ENCODE measurements at places on chromosomes 12 and 14.
A peak's percentile ranks its signal among the peaks of the same experiment; 100 is the strongest.

- DNase-seq = peak; percentile 32
Measured at GRCh38 chr12:57549909-57550640, at the start of gene KIF5A. TSS of gene KIF5A (plus strand) at chr12:57550044. CDS start at chr12:57550272, 228 bp downstream.

GRCh38 chr12:39931857-39932256 is 174.0 kb downstream of the SLC2A13 start:
- DNase-seq = no peak

DNA sequence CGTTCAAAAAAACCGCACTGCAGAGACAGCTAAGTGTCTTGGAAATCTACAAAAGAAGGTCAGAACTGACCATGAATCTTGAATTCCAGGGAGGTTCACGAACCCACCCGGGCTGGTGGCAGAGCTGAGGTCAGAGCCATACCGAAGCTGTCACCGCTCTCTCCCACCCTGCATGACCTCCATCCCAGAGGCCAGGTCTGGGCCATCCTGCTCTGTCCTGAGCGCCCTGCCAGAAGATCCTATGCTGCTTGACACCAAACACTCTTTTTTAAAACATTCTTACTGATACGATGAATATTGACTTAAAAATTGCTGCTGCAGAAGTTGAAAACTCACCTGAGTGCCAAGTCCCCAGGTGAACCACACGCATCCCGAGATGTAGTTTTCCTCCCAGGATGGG is 329.1 kb upstream of the FKBP4 start:
- no peak for DNase-seq

DNA sequence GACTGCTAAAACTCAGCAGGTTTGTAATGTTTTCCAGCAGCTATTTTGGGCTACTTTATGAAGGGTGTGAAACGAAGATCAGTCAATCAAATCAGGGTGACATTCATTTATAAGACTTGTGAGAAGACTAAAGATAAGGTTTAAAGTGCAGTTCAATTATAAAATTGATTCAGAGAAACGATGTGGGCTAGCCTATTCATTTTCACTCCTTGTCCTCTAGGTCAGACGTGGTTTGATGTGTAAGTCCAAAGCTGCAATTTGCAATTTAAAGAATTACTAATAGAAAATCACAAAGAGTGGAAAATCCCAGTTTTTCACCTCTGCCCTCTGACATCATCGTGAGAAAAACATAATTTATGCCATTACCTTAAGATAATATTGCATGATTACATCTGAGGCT is 243.5 kb upstream of the NOVA1 start:
- DNase-seq = no peak

DNA sequence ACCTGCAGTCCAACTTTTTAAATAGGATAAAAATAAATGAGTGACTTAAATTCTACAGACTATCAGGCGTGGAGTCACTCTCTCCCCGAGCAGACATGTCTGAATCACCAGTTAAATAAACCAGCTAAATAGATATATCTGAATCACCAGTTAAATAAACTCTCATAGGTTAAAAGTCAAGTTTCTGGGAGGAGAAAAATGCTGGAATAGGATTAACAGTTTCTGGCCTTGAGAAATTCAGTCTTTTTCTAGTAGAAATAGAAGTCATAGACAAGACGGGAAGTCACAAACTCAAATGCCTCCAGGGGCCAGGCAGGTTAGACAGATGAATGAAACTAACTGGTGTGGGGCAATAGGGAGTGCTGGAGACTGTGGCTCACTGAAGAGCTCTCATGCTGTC is 258.6 kb upstream of the TMEM132C start:
- no peak for DNase-seq

- DNase-seq = no peak
Measured at GRCh38 chr14:67510121-67510520, 21.6 kb upstream of the TMEM229B start.

GRCh38 chr12:26744697-26745440 is 88.1 kb downstream of the ITPR2 start:
- DNase-seq = no peak

- no peak for DNase-seq
Measured at GRCh38 chr12:15044471-15044870, 71.6 kb downstream of the PDE6H start.

- no peak for DNase-seq
Measured at GRCh38 chr12:47820631-47821345, 1.1 kb upstream of the HDAC7 start.

DNA sequence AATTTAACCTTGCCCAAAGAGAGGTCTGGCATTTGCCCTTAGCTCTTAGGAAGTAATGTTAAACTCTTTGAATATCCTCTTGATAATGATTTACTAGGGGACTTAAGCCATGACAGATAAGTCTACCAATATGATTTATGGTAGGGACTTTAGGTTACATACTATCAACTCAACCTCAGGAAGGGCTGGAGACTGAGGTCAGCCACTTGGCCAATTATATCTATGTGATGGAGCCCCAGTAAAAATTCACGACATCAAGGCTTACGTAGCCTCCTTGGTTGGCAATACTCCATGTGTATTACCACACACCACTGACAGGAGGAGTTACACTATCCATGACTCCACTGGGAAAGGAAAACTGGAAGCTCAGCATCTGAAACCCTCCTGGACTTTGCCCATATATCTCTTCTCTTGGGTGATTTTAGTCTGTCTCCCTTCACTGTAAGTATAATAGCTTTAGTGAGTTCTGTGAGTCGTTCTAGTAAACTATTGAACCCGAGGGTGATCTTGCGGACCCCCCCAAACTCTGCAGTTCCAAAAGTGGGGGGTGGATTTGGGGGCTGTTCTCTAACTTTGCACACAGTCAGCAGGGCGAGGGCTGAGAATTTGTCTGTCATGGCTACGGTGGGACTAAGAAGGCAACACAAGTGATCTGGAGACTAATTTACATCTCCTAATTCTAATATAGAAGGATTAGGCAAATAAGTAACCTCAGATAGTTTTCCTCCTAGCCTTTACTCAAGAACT is 62.3 kb downstream of the R3HDM2 start:
- DNase-seq = no peak

- no peak for DNase-seq
Measured at GRCh38 chr12:109432431-109432830, 44.7 kb downstream of the KCTD10 start.

DNA sequence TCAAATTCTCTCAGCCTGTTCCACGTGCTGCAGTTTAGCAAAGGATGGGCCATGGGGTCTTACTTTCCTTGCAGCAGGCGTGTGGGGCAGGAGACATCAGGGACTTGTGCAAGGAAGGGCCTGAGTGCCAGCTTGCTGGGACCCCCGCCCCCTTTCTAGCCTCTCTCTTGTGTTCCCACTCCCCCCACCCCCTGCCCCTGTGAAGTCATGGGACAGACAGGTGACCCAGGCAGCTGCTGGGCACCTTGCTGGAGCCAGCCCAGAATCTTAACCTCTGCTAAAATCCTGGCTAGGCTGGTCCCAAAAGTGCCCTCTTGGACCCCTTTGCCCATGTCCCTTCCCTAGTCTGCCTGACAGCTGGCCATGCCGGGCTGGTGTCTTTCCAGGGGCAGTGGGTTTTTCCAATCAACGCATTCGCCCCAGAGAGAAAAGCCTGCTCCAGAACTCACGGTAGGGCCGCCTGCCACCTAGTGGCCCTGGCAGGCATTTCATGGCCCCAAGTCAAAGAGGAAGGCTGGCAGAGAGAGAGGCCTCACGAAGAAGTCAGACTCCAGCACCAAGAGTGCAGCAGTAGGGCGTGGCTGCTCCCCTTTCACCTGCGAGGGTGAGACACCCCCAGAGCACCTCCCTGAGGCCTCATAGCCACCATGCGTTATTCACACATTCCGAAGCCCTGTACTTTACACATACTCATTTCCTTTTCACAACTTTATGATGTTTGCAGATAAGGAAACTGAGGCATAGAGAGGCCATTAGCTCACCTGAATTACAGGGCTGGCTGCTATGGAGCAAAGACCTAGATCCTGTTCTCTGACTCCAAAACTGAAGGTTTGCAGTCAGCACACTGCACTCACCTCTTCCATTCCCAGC is 67.4 kb downstream of the LGMN start:
- DNase-seq = peak; percentile 46

DNA sequence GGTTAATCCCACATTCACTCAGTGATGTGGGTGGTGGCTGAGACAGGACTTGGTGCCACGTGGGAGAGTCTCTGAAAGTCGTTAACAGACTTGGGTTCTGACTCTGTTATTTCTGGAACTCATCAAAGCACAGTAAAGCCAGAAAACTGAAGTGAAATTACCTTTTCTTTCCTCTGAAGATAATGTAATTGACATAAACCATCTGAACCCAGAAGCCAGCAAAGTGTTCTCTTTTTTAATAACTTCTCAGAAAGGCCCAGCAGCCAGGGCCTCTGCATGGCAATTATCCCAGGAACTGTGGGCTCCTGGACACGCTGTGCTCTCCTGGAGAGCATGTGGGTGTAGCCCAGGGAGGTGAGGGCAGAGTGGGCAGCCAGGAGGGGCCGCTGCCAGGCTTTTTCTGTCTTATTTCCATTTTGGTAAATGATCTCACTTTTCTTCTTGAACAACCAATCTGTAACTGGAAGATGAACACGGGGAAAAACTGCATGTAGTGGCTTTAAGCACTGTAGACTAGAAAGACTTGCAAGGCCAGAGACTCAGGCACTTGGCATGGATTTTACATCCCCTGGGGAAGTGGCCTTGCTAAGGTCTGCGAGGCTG is 444.1 kb upstream of the TMEM132C start:
- DNase-seq = no peak

GRCh38 chr14:68148276-68148675 is 328.7 kb downstream of the RAD51B start:
- no peak for DNase-seq

DNA sequence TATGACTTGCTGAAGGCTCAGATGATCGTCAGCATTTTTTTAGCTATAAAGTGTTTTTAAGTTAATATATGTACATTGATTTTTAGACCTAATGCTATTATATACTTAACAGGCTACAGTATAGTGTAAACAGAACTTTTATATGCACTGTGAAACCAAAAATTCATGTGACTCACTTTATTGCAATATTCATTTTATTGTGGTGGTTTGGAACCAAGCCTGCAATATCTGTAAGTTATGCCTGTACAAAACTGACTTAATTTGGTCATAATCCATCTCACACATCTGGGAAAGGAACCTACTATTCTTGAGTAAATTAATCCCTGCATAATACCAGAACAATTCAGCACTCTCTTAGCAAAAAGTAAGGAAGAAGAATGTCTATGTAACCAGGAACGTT is 390.7 kb downstream of the SYT1 start:
- no peak for DNase-seq

DNA sequence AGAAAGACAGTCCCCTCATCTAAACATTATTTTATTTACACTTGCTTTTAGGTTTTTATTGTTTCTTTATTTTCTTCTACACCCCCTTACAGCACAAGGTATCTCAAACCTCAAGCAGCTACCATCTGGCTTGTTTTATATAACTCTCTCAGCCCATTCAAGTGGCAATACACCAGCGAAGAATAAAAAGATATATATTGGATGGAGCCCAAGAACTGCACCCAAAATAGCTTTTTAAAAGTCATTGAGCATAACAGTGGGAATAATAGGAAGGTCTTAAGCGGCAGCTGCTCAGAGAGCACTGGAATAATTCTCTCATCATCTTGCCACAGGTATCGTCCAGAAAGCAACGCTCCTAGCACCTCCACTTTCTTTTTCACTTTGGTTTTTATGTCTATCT is 322.5 kb downstream of the SYT1 start:
- no peak for DNase-seq

DNA sequence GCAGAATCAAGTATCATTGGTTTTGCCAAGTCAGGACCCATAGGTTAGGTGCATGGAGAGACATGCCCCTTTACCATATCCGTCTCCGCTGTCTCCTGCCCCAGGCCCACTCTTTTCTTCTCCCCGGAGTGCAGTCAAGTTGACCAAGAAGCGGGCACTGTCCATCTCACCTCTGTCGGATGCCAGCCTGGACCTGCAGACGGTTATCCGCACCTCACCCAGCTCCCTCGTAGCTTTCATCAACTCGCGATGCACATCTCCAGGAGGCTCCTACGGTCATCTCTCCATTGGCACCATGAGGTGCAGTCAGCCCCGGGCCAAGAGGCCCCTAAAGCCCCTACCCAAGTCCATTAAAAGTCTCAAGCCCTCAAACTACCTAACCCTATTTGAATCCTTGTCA is 5.0 kb downstream of the GLI1 start:
- no peak for DNase-seq

GRCh38 chr14:104215706-104216334 is 77.4 kb downstream of the KIF26A start:
- DNase-seq = no peak

GRCh38 chr12:120276734-120277133 is 11.2 kb upstream of the PXN start:
- DNase-seq = no peak

DNA sequence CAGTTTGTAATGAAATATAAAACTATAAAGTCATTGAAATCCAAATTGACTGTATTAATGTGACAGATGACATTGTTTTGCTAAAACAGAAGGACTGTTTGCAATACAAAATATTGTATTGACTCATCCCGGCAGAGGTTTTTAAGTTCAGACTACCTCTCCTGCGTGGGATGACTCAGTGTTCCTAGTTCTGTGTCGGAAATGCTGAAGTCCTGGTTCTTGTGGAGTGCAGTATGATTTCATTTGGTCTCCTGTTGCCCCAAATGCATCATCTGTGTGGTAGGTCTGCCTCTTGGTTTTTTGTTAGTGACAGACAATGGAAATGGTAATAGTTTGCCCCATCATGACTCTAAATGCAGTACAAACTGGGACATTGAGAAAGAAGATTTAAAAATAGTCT is 27.8 kb downstream of the PELI2 start:
- DNase-seq = no peak

- peak; percentile 23 for DNase-seq
Measured at GRCh38 chr12:106956048-106956578, 406 bp downstream of the TMEM263 start.

DNA sequence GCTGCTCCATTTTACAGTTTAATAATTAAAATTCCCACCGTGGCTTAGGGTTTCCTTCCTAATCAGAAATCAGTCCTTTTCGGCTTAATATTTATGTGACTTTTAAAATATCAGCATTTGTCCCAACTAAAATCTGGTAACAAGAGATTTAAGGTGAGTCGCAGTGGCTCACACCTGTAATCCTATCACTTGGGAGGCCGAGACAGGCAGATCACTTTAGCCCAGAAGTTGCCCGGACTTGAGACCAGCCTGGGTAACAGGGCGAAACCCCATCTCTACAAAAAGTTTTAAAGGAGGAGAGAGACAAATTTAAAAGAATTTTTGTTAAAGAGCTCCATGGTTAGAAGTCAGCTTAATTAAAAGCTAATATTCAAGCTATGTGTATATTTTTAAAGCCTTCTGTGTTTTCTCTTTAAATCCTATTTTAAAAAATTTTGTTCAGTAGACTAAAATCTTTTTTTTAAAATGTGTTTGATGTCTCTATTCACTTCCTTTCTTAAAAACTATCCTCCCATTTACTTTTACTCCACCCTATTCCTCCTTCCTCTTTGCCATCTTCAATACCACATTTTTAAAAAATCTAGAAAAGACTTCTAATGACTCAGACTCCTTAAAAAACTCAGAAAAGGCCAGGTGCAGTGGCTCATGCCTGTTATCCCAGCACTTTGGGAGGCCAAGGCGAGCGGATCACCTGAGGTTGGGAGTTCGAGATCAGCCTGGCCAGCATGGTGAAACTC is 3.8 kb upstream of the TAC3 start:
- no peak for DNase-seq
